ENCODE measurements at places on chromosomes 6 and 20. TPM values are rescaled to one million over a fixed set of nuclear protein-coding genes. Genes with fewer than 3 reads are reported as not detected.

ADGRG6 gene
- total RNA-seq, result 7.9 TPM

BTN2A1 gene
- 5.1 TPM for total RNA-seq

WASF1 gene
- 12.4 TPM for total RNA-seq

BPIFB1 gene
- not detected for total RNA-seq

CPNE1 gene
- 95.6 TPM for total RNA-seq

ASIP gene
- not detected for total RNA-seq

RSPH9 gene
- 0.74 TPM for total RNA-seq

ATAT1 gene
- total RNA-seq, result 4.5 TPM

DCDC2 gene
- total RNA-seq, result not detected

TTK gene
- total RNA-seq, result 43.0 TPM

BNIP5 gene
- not detected for total RNA-seq

C2 gene
- total RNA-seq, result 0.30 TPM
